Vagina (tissue), 2 donors: ENCODE measurements at places on chromosomes 5 and 9.

DNA sequence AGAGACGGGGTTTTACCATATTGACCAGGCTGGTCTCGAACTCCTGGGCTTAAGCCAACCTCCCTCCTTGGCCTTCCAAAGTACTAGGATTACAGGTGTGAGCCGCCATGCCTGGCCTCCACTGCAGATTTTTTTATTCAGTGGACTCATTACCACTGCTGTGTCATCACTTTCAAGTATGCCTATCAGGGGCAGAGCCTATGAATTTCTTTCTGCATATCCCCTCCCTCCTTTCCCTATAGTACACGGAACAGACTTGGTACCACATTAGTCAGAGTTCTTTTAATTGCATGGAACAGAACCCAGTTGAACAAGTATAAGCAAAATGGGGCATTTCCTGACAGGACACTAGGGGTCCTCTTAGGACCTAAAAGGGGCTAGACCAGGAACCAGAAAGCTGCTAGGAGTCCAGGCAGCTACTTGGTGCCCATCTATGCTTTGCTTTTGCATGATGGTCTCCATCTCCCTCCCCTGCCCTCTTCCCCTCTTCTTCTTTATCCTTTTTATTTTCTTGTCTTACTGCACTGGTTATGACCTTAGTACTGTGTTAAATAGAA is 5.8 kb downstream of the BSPRY start:
- no peak for DNase-seq

GRCh38 chr5:154138701-154139100 is 51.8 kb upstream of the GALNT10 start:
- no peak for DNase-seq

- DNase-seq: no peak
Observed at GRCh38 chr9:110257956-110258355, 1.6 kb upstream of the TXN start.

- peak; percentile 90 for DNase-seq
Observed at GRCh38 chr5:132489871-132490483, 596 bp downstream of the IRF1 start.

DNA sequence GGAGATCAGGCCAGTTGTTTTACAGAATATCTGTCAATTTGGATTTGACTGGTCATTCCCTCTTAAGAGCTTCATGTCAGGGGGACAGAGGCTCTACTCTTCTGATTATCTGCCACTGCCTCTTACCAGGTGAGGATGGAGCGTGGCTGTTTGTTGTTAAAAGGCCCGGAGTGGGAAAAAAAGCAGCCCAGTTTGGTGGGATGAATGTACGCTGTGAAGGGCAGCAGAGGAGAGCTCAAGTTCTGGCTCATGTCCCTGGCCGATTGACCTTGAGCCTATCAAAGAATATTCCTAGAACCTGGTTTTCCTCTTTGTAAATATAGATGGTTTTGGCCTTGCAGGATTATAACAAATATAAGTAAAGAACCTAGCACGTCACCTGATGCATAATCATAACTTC is 16.3 kb upstream of the SHB start:
- peak; percentile 52 for DNase-seq

- DNase-seq: no peak
Observed at GRCh38 chr9:28456861-28457260, 883.6 kb upstream of the C9orf72 start.

DNA sequence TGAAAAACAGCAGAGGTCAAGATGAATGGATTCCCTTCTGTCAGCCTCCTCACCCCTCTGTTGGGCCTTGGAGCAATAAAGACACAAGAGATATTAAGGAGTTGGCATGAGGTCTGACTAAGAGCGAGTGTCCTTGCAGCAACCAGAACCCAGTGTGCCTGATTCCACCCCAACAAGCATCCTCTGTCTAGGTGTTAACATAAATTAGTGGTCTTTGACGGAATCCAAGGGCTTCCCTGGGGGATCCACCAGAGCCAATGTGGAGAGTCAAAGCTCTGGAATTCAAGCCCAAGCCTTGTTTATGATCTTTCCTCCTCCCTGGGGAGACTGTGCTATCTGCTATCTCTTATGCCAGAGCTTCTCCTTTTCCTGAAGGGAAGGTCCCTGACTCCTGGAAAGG is 128.1 kb upstream of the SMIM23 start:
- no peak for DNase-seq

GRCh38 chr5:2534251-2534650 is 217.2 kb downstream of the IRX2 start:
- DNase-seq: no peak

- no peak for DNase-seq
Observed at GRCh38 chr9:87875831-87876545, 6.7 kb upstream of the SPATA31E1 start.

DNA sequence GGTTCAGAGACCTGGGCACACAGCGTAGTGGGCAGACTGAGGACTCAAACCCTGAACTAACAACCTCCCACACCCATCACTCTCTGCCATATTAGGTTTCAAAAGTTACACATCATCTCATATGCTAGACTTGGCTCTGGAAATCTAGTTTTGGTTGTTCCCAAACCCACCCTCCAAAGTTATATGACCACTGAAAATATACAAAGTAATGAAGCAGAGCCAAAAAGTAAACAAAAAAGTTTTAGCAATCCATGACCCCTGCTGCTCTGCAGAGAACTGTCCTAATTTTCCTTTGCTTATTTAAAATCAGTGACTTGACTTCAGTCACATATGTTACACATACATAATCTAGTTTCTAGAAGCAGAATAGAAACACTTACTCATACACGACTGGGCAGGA is 155.6 kb upstream of the TAS2R1 start:
- no peak for DNase-seq

DNA sequence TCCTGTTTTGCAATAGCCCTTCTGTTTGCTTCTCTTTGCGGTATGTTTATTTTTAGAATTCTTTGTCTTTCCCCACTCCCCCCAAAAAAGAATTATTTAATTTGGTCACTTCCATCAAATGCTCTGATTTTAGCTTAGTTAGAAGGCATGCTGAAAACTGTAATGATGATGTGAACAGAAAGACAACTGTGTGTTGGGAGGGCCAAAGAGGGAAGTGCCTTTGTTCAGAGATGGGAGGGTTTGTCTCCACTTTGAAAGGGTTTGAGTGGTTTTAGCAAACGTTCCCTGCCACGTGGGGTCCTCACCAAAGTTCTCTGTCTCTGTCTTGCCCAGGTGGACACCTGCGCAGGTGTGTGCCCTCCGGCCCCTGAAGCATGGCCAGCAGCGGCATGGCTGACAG is 41.9 kb downstream of the SYK start:
- DNase-seq: no peak
